ENCODE measurements at places on chromosomes 6 and 20.

DNA sequence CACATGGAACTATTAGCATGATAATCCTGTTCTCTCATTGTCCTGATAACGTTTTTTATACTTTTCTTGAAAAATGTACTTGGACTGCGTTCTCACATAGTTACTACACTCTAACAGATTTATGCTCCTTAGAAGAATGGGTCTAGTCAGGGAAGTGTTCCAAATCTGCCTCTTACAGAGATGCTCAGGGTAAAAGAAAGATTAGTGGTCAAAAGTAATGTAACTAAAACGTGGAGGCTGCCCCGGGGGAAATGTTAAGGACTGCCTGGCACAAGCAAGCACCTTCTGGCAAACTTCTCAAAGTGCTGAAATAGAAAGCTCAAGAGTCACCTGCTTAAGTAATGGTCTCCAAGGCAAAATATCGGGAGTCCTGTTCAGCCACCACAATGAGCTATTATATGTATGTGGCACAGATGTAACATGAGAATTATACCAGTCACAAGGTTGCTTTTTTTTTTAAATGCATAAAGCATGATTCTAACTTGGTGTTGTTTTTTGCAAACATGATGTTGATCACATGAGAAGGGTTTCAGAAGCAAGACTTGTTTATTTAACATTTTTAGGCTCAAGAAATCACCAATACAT is 244.5 kb upstream of the JARID2 start:
- DNase-seq = no peak

DNA sequence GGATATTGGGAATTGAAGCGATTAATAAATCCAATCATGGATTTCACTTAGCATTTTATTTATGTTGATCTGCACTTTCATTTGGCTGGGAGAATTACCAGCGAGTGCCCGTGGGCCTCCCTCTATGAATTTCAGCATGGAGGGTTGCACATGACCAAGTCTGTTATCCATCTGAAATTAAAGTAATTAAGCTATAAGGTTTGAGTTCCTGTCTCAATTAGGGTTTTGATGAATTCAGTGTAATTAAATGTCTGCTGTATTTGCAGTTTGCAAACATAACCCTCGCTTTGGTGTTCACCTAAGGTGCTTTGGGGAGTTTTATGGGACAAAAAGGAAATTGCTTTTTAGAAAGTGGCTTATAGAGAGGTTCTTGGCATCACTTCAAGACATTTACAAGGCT is 169.8 kb upstream of the RIN2 start:
- no peak for DNase-seq

GRCh38 chr6:24394780-24395437 is 7.8 kb upstream of the MRS2 start:
- DNase-seq = no peak

DNA sequence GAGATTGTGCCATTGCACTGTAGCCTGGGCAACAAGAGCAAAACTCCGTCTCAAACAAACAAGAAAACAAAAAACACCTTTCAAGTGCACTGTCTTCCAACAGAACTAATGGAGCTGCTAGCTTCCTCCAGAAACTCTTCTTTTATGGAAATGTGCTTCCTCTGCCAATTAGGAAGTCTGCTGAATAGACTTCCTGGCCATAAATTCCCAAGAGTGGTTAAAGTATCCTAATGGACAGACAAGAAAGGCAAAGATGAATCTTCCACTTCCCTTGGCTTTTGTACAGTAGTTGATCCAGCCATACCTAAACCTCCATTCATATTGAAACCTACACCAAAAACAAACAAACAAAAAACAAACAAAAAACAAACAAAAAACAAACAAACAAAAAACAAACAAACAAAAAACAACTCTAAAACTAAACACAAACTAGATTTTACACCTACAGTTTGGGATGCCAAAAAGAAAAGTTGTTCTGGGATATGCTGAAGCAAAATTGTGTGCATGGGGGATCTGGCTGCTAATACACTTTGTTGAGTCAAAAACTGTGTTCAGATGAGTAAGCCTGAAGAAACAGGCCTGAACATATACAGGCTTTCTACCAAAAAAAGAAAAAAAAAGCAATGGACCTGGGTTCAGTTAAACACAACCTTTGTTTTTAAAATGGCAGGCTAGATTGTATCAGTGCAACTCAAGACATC is 59.8 kb upstream of the CARMIL1 start:
- no peak for DNase-seq

- no peak for DNase-seq
These were observed 38.3 kb downstream of the BCL2L1 start for GRCh38 chr20:31684153-31685015.

DNA sequence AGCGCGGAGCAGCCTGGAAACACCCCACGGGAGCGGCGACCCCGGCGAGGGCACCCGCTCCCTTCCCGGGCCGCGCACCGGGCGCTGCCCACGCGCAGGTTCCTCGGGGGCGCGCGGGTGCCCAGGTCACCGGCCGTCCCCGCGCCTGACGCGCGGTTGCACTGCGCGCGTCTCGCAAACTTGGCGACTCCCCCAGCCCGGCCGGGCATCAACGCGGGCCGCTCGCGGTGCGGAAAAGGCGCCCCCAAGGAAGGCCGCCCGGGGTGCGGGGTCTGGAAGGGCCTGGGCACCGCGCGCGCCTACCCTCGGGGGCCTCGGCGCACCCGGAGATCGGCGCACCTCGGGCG is 555 bp upstream of the ZBTB46 start:
- no peak for DNase-seq

DNA sequence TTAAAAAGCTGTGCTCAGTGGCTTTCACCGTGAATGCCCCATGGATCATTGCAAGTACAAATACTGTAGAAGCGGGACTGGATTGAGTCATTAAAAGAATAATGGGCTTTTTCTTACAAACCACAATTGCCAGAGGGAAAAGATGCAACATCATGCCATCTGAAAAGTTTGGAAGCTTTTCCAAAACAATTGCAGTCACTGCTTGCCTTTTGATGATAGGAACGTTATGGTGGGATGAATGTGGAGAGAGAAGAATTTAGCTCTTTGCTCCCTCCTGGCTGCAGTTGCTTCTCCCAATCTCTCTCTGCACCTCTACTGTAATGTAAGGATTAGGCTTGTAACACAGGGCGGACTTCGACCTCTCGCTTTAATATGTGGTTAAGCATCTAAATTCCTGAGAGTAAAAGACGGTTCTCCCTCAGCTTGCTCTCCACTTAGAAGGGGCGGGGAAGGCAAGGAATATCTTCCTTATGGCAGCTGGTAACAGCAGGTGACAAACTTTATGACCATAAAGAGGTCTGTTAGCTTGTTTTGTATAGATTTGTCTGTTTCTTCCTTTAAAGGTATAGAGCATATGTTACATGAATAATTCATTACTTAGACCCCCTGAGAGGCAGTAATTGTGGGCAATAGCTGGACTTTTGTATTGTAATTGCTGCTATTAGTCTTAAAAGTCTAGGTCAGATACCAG is 376.1 kb downstream of the UTRN start:
- no peak for DNase-seq

DNA sequence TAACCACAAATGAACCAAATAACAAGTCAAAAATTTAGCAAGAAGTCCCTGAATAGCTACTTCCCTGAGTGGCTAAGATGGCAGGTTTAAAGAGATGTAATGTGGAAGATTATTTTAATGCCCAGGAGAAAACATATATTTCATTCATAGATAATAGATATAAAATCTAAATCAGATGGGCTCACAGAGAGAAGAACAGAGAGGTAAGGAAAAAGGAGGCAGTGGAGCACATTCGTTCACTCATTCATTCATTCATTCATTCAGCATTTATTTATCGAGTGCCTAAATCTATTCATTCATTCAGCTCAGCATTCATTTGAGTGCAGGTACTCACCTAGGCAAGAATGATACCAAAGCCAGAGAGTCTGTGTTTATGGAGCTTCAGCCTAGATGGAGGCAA is 32.1 kb upstream of the IYD start:
- DNase-seq = no peak

- DNase-seq = no peak
These were observed 3.5 kb upstream of the CDYL start for GRCh38 chr6:4772750-4773149.

DNA sequence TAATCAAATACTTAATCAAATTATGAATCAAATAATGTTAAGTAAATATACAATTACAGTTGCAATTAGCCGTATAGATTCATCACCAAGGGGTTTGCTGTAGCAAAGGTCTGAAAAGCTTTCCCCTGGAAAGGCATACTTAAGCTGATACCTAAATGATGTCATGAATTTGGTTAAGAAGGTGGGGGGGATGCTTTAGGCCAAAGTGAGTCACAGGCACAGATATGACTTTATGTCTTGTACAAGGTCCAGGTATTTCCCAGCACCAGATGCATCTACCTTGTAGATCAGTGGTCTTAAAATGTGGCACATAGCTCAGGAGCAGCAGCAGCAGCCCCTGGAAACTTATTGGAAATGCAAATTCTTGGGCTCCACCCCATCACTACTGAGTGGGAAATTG is 557.3 kb upstream of the CDH4 start:
- no peak for DNase-seq

GRCh38 chr6:152816055-152816454 is 65.5 kb downstream of the VIP start:
- DNase-seq = no peak

DNA sequence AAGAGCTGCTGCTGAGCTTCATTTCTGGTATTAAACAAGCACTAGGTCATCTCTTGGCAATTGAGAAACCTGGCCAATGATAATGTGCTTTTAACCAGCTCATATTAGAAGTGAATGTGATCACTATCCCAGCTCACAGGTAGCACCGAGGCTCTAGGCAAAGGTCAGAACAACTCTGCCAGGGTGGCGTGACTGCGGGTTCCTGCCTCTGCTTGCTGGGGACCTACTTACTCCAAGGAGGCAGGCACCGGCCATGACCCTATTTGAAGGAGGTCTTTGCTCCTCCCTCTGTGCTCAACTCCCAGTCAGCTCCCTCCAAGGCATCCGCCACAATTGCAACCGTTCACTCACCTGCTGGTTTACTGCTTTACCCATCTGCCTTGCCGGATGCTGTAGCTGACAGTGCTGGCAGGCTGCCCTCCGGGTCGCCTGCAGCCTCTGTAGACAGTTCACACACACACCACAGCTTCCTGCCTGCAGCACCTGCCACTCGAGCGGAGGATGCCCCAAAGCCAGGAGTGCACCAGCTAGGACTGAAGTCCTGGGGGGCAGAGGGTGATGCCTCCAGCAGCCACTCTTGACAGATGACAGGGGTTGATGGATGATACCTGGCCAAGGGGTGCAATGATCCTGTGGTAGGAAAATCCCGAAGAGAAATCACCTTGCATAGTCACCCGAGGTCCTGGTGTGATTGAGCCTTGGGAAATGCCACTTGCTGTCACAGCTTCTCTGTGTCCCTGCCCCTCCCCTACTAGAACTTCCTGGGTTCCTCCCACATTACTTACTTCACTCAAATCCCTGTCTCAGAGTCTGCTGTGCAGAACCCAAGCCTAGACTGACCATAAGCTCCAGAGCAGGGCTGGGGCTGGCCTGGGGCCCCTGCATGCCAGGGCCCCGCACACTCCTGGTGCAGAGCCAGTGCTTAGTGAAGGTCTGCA is 8.8 kb upstream of the VSX1 start:
- peak; percentile 40 for DNase-seq

DNA sequence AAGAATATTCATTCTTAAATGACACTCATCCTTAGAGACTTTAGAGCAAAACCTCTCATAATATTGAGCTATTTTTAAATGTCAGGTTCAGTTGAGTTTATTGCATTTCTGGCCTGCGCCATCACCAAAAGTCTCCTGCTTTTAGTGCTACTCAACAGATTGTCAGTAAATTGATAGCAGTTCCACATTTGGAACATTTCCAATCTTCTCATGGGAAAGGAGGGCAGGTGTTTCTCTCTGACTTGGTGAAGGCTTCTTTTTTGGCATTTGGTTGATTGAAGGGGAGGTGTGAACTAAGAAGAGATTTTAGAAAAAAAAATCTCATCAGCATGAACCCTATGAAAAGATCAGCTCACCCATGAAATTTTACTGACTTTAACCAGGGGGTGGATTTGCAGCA is 125.9 kb upstream of the INSM1 start:
- no peak for DNase-seq

DNA sequence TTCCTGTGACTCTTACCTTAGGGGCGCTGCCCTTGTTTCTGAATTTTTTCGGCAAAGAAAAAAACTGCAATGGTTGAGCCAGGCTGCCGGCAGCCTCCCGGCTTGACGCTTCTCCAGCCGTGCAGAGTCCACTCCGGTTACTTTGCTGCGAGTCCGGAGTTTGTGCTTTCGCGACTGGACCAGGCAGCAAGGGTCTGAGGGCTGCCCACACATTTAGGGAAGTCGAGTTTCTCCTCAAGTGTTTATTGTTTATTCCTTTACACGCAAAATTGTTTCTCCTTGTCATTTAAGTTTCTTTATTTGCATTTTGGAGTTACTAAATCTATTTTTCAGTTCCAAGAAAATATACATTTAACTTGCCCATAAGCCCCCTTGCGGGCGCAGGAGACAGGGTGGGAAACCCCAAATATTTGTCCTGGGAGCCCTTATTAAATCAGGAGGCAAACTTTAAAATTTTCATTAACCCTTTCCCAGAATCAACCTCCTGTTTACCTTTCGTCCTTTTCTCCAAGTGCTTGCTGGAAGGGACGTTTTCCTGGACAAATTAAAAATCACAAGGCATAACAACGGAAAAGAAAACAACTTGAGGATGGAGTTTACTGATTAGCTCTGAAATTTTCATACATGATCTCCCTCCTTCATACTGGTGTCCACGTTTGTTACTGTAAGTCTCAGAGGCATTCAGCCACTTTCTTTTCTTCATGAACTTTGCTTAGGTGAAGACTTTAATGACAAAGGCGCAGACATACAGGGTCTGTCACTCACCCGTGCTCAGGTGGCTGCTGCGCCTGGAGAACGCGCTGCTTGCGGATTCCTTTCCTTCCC is 1.7 kb upstream of the PDE10A start:
- no peak for DNase-seq

DNA sequence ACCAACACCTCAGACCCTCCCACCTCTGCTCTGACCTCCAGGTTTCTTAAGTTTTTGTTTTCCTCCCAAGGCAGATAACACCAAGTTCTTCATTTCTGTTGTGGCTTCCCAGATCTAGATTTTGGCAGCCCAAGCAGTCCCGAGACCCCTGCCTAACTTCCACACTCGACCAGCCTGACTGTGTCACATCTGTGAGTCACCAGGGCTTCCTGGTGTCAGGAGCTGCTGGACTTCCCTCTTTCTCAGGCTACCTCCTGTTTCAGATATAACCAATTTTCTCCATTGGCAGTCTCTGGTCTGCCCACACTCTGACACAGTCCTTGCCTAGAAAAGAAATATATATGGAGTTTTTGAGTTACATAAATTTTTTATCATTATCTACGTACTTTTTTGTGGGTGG is 46.1 kb upstream of the CCN6 start:
- no peak for DNase-seq

- DNase-seq = no peak
These were observed 8.4 kb upstream of the SPINT3 start for GRCh38 chr20:45523821-45524220.

- DNase-seq = no peak
These were observed 66.8 kb downstream of the PPP1R3G start for GRCh38 chr6:5151955-5152401.

DNA sequence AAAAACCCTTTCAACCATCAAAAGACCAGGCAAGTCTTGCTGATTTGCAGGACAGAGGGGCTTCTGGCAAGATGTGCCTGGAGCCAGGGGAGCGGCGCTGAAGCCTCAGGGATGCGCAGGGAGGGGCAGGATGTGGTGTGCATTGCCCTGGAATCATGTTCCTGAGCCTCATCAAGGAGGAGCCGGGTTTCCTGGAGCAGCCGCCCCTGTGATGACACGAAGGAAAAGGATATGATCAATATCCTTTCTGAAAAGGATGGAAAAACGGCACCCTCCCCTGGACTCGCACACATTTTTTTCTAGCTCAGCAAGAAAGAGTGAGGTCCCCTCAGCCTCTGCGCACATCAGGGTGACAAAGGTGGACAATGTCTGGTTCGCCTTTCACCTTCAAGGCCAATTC is 173.1 kb upstream of the SSTR4 start:
- DNase-seq = no peak

- no peak for DNase-seq
These were observed 22.5 kb upstream of the MMS22L start for GRCh38 chr6:97305414-97306066.

All from activated CD4-positive, alpha-beta T cell treated with anti-CD3 and anti-CD28 coated beads for 24 hours (primary cell).